HEK293T (cell line): ENCODE measurements at places on chromosomes 16 and 17.
A peak's percentile ranks its signal among the peaks of the same experiment; 100 is the strongest.

- DNase-seq = peak; percentile 76
Measured at GRCh38 chr17:17300624-17301568, 2.3 kb upstream of the NT5M start.

- no peak for DNase-seq
Measured at GRCh38 chr16:53166099-53166498, 111.3 kb downstream of the CHD9 start.

GRCh38 chr16:78437352-78437968 lies 338.0 kb downstream of the WWOX start:
- DNase-seq = peak; percentile 46

- no peak for DNase-seq
Measured at GRCh38 chr17:42846594-42847280, 2.4 kb downstream of the AOC2 start.

DNA sequence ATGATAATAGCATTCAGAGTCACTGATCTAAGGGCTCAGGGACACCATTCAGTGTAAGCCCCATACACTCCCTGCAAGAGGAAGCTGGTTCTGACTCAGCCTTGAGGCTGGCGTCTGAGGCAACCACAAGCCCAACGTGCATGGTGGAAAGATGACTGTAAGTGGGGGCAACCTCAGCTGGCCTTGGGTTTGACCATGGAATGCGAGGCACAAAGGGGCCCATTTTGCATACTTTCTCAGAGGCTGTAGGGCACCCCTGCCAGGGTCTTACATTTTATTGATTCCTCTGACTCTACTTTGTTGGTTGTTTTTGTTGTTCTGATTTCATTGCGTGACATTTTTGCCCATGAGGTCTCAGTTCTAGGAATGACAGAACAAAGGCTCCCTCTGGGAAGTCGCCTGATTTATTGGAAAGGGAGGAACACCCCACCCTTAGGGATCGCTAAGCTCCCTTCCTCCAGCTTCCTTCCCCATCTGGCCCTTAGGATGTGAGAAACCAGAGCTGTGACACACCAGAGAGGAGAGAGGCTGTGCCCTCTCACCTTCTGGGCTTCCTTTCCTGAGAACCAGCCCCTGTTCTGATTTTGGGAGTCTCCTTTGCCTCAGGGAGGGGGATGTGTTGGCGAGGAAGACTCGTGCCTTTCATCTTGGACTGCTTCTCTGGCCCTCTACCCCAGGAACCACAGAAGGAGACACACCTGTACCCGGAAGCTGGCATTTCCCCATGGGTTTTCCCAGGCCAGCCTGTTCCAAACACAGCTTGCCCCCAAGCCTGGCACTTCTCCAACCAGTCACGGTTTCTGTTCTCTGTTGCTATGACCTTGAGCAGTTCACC lies 5.6 kb upstream of the CIITA start:
- no peak for DNase-seq

DNA sequence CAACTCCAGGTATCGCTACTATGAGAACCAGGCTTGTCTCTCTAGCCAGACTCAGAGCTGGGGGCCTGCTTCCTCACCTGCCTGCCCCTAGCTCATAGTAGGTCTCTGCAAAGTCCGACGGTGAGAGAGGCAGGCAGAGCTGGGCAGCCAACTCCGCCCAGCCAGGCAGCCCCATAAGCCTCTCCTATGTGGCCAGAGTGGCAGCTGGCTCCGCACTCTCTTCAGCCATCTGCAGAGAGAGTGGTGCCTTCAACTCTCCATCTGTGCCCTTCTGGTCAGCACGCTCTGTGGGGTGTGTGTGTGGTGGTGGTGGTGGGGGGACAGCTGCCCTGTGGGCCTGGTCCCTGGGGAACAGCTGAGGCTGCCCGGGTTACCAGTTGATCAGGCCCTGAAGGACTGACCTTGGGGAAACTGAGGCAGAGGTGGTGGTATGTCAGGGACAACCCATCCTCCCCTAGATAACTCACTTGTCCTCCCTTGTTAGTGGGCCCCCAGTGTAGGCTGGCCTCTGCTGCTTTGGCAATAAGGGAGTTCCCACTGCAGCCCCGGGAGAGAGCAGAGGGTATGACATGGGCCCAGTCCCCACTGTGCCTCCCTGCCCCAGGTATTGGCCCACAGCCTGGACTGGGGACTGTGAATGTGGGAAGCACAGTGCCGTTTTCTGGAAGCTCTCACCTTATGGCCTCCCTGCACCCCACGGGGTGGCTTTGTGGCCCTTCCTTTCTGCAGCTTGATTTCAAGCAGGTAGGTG lies 1.8 kb upstream of the ADGRG1 start:
- no peak for DNase-seq

DNA sequence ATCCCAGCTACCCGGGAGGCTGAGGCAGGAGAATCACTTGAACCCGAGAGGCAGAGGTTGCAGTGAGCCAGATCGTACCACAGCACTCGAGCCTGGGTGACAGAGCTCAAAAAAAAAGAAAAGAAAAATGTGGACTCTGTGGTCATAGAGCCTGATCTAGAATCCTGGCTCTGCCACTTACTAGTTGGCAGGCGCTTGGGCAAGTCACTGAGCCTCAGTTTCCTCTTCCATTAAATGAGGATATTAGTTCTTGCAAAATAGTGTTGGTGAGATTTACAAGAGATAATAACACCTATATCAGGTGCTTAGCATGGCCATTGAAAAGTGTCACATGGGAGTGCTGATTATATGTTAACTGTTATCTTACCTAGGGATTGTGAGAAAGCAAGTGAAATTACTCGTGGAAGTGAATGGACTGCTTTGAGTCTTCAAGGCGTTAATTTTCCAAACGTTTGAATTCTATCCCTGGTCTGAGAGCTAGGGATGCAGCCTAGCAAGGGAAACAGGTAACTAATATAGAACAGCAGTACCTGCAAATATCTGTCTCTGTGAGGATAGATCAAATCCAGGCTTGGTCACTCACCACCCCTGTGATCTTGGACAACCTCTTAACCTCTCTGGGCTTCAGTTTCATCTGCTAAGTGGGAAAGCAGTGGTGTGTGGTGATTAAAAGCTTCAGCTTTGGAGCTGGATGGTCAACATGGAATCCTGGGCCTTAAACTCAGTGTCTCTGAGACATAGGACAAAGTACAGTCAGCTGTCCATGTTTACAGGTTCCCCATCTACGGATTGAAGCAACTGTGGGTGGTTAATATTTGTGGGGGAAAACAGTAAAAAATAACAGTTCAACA lies 953 bp upstream of the NSMCE1 start:
- DNase-seq = no peak

DNA sequence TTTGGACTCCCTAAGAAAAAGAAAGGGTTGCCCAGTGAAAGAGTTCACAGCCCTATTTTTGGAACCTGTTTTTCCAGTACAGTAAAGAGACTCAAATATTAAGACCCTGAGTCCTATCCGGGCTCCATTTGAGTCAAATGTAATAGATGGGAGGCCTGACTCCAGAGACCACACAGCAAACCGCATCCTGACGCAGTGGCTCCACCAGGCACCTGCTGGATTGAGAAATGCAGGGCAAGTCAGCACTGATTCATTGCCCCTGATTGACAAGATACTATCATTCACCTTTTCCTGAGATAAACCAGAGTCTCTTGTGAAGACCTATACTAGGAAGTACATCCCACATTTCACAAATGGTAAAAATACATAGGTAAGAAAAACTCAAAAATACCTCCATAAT lies 715.7 kb upstream of the SOX9 start:
- DNase-seq = no peak

DNA sequence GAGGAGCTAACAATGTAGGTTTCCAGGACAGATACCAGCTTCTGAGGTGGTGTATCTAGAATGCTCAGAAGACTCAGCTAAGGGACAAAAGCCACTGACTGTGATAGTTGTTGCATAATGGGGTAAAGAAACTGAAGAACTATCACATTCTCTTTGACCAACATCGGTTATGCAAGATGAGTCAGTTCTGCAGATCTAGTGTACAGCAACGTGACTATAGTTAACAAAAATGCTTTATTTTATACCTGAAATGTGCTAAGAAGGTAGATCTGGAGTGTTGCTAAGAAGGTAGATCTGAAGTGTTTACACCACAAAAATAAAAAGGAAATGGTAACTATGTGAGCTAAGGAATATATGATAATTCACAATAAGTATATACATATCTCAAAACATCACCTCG lies 2.5 kb downstream of the KRTAP9-6 start:
- DNase-seq = no peak

DNA sequence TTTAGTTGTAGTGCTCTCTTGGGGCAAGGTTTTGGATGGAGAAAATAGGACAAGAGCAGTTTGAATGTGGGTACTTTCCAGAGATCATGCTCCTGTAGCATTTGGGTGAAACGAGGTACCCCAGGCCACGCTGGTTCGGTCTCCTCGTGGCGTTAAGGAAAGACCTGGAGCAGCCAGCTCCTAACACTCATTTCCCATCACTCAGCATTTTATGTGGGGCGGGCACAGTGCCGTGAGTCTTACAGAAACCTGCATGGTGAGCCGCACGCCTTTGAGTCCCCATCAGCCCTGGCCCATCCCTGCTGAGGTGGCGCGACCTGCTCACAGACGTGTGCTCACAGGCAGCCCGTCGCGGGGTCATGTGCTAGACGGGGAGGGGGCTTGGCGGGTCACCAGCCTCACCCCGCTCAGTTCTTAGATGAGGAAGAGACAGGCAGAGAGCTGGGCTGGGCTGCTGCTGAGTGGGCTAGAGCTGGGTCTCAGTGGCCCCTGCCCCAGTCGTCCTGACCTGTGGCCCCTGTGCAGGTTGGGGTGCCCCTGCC lies 37.3 kb downstream of the TBCD start:
- DNase-seq = no peak

- no peak for DNase-seq
Measured at GRCh38 chr16:85141491-85142128, 29.3 kb upstream of the CIBAR2 start.

DNA sequence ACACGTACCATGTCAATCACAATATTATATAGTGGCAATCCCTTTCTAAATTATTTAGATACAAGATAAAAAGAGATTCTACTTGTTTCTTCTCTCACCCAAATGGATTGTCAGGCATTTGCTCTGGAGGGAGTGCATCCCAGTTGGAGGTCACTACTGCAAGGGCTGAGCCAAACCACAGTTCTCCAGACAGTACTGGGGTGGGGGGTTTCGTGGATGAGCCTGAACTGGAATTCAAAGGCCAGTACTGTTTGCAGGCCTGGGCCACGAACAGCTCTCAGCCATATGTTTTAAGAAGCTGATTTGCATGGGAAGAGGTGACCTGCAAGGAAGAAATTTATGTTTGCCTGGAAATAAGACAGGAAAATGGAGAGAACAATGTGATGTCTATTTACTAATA lies 314.9 kb downstream of the PMP22 start:
- no peak for DNase-seq

- DNase-seq = no peak
Measured at GRCh38 chr16:82761236-82761635, 134.5 kb downstream of the CDH13 start.

GRCh38 chr17:67613961-67614360 lies 103.8 kb upstream of the NOL11 start:
- DNase-seq = no peak

DNA sequence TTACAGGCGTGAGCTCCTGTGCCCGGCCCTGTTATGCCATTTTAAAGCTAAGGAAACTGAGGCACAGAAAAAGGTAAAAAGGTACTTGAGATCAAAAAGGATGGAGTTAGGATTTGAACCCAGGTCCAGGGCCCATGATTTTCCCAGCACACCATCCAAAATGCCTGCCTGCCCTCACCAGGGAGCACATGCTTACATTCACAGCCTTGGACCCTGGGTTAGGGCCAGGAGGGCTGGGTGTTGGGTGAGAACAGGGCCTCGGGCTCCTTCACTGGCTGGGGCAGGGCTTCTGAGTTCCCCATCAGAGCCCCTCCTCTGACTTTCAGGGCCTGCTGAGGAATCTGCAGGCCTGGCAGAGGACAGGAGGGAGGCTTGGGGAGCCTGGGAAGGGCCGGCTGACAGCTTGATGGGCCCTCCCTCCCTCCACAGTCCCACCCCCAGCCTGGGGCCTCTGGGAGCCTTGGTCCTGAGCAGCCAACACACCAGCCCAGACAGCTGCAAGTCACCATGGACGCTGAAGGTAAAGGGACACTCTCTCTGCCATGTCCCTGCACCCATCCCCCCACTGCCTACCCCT lies at the start of gene QPRT:
QPRT (plus strand) TSS at position 490 of the 577 bp plus-strand sequence; CDS start at position 508, 18 bp downstream.
- DNase-seq = peak; percentile 70

GRCh38 chr17:27499451-27500265 lies 43.4 kb downstream of the KSR1 start:
- DNase-seq = no peak

GRCh38 chr17:78995022-78995760 lies 14.4 kb downstream of the CANT1 start:
- no peak for DNase-seq

GRCh38 chr16:76487411-76488064 lies 210.3 kb downstream of the CNTNAP4 start:
- DNase-seq = no peak

GRCh38 chr17:65629234-65629690 lies 67.8 kb upstream of the AXIN2 start:
- no peak for DNase-seq

DNA sequence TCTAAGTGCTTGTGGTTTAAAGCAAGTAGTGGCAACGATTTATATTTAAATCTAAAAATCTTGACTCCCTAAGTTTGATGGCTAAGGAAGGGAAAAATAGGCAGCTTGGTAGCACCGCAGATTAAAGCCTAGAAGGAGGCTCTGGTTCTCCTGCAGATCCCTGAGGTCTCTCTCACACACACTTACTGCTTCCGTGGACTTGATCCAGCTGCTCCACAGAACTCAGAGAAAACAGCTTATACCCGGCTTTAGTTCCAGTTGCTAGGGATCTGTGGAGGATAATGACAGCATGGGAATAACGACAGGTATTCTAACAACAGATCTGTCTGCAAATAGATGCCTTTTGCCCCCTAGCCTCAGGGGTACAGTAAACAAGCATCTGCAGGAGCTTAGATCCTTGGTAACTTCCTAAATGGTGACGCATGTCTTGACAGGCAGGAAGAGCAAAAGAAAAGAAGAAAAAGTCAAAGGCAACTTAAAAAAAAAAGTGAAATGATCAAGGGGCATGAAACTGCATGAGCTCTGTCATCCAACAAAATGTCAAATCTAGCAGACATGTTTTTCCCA lies 4.5 kb downstream of the WIPI1 start:
- DNase-seq = no peak

DNA sequence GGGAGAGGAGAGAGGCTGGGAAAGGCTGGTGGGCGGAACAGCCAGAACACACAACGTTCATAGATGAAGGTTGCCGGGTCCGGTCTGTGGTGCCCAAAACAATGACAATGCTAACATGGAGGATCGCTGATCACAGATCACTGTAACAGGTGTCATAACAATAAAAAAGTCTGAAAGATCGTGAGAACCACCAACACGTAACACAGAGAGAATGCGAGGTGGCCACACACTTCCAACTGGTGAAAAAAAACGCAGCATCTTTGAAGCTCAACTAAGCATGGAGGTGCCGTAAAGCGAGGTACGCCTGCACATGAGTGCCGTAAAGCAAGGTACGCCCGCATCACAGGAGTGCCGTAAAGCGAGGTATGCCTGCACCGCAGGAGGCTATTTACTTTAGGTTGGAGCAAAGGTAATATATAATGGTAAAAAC lies 42.3 kb downstream of the ABR start:
- peak; percentile 45 for DNase-seq
